NCI-H1092 (cell line): ENCODE measurements at places on chromosomes 3 and 15.
A peak's percentile ranks its signal among the peaks of the same experiment; 100 is the strongest.

GRCh38 chr15:39397883-39398282, 183.0 kb upstream of the THBS1 start:
- no peak for DNase-seq

DNA sequence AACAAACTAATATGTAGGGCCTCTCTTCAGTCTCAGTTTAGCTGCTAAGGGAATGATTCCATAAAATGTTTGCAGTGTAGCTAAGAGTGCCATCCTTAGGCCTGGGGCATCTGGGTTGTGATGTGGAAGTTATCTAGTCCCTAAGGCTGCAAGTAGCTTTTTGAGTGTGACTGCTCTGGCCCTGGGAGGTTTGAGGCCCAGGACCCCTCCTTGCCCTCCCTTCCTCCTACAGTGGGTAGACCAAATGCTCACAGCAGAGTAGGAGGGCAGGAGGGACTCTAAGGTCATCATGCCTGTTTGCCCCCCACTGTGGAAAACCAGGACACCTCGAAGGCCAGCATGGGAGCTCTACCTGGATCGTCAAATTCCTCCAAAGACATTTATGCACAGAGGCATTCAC, 115.0 kb downstream of the EPHB1 start:
- DNase-seq: no peak

- DNase-seq: no peak
Measured at GRCh38 chr3:15009167-15009566, 55.9 kb downstream of the MRPS25 start.

DNA sequence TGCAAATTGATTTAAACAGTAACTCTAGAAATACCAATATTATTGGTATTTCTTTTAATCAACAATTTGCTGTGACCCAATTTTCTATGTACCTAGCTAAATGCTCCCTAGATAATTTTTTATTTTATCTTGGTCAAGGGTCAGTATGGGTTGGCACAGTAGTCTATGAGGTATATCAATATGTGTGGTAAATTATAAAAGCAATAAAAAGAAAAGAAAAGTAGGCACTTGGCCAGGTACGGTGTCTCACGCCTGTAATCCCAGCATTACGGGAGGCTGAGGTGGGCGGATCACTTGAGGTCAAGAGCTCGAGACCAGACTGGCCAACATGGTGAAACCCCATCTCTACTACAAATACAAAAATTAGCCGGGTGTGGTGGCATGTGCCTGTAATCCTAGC, 34.0 kb upstream of the STIMATE start:
- DNase-seq: no peak

GRCh38 chr3:157375342-157375986, 61.2 kb upstream of the PTX3 start:
- no peak for DNase-seq

- no peak for DNase-seq
Measured at GRCh38 chr3:24156466-24156865, 211.4 kb downstream of the NR1D2 start.

- DNase-seq: no peak
Measured at GRCh38 chr3:153595186-153595815, 433.3 kb downstream of the RAP2B start.

DNA sequence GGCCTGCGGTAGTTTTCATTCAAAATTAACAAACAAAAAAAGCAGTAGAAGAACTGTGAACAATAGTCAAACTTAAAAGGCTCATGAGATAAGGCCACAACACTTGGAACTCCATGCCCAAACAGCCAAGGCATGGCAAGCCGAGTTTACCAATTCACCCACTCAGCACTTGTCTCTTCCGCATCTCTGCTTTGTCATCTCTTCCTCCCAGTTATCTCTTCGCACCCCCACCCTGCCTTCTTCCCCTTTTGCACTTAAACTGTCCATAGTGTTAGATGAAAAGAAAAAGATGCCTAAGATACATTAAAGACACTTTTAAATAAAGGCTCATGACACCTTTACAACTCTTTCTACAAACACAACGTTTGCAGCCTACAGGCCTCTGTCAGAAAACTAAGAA, 11.1 kb downstream of the TLE3 start:
- DNase-seq: no peak

DNA sequence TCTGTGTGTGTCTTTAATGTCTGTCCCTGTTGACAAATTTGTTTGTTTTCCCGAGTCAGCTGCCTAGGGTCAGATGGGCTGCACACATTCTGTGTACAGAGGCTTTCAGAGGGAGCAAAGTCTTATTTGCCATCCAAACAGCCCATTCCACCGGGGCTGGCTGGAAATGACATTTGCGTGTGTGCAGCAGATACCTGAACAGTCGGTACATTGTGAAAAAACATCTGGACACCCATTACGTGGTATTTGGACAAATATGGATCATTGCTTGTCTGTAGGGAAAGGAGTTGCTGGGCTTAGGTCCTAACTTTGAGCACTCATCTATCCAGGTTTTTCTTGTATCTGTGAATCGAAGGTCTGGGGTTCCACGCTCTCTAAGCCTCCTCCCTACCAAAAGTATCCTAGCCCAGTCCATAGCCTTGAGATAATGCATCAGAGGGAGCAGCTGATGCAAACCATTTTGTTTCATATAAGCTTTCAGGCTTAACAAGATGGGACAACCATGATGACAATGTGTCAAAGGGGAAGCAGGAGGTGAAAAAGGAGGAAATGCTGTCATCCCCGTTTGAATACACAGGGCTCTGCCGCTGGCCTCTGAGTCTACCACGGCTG, 22.2 kb upstream of the CMTM8 start:
- no peak for DNase-seq

DNA sequence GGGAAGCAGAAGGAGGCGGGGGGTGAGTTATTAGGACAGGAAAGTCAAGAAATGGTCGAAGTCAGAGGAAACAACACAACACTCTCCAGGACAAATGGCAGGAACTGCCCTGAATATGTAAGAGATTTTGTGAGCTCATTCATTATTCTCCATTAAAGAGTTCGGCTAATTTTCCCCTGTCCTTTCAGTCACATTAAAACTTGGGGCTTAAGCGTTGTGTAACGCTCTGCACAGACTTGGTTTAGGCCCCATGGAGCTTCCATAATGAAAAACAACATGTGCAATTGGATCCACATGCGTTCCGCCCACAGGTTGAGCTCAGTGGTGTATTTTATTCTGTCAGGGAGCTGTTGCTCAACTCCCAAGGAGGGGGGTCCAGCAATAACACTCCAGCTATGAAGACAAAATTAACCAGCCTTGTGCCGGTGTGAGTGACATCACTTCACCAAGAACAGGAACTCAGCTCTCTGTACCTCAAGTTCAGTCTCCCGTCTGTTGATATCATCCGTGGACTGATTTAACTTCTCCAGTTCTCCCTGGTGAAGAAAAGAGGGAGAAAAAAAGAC, 2.3 kb downstream of the SH3BP5 start:
- DNase-seq: no peak

DNA sequence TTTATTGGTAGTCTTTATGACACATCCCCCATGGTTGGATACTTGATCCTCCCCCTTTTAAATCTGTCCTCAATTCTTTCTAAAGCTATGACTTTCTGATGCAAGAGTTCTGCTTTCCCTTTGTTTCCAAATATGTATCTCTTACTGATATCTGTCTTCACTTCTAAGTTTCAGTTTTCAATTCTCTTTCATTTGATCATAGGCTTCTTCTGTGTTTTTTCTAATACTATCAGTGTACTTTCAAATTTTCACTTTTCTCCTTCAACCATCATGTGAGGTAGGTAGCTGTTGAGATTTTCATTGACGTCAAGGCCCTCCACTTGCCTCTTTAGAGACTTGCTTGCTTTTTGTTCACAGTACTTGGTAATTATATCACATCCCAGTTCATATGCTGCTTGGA, 436.5 kb downstream of the CNTN4 start:
- no peak for DNase-seq

- no peak for DNase-seq
Measured at GRCh38 chr15:88391700-88392099, 75.5 kb downstream of the MRPL46 start.

DNA sequence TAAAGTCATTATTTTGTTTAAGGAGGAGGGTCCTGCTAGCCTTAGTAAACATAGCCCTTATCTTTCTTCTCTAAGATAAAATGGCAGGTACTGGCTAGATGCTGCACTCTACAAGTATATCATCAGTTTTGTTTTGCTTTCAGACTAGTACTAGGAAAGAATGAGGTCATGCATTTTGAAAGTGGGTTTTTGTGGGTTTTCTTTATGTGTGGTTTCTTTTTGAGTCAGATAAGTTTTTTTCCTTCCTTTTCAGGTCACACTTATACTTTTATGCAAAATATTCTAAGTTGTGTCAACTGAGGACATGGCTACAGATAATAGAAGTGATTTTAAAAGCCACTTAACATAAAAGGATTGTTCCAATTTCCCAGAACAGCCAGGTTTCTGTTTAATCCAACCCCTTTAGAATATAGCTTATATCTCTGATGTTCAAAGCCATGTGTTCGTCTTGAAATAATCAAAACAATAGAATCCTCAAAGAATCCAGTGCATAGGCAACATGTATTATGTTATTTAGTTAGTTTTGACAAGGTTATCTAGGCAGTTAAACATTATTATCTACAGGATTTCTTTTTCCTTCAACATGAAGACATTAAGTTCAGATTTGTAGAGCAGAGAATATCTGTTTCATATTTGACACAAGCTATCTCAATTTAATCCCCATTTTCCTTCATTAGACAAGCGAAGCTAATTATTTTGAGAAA, 406.2 kb downstream of the RBMS3 start:
- no peak for DNase-seq

- no peak for DNase-seq
Measured at GRCh38 chr3:159852821-159853505, 135.7 kb upstream of the IL12A start.

DNA sequence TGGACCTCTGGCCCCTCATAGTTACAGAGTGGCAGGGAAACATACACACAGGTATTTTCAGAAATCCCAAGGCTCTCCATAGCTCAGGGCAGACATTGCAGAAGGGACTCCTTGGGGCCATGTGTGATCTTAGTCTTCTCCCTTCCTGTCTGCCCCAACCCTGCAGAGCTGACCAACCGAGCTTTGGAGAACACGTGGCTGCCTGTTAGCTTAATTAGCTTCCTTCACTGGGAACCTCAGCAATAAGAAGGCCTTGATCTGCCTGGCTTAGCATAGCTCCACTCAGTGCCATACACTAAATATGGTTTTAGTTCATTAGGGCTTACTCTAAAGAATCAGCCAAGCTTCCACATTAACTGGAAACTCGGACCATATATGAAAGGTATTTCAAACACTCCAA, 12.3 kb downstream of the LYZL4 start:
- DNase-seq: no peak

GRCh38 chr15:51054535-51054934, 40.2 kb downstream of the TNFAIP8L3 start:
- no peak for DNase-seq

GRCh38 chr3:109132801-109133473, 3.6 kb upstream of the C3orf85 start:
- no peak for DNase-seq

DNA sequence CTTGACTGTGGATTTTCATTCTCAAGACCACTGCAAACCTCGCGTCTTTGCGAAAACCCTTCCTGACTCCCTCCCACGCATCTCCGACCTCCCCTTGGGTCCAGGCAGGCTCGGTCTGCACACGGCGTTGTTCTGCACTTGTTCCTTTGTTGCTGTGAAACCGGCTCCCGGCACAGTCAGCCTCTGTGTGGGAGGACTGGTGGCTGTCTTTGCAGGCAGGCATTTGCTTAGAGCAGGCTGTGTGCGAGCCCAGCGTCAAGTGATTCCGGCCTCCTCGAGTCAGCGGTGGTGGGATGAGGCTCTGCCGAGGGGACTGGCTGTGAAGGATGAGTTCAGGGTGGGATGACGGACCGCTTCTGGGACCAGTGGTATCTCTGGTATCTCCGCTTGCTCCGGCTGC, 102.6 kb upstream of the ROPN1 start:
- no peak for DNase-seq

DNA sequence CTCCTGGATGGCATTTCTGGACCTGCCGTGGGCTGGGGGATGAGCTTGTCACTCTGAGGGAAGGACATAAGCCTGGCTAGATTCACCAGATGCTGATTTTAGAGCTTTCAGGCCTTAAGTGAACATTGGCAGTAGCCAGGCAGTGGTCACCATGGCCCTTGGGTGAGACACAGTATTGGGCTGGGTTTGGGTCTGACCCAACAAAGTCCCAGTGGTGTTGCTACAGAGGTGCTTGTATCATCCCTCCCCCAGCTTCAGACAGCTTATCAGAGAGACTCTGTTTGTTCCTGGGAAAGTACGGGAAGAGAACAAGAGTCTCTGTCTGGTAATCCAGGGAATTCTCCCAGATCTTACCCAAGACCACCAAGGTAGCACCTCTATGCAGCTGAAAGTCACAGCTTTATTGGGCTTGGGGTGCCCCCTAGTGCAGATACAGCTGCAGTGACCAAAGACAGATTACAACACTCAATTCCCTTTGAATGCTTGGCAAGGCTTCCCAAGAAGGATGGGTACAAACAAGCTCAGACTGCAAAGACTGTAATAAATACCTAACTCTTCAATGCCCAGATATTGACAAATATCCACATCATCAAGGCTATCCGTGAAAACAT, 9.8 kb upstream of the RUVBL1 start:
- peak; percentile 3 for DNase-seq

GRCh38 chr3:188185717-188186251, 31.8 kb downstream of the LPP start:
- peak; percentile 19 for DNase-seq

- DNase-seq: no peak
Measured at GRCh38 chr3:114878114-114878839, 268.8 kb downstream of the ZBTB20 start.

- DNase-seq: no peak
Measured at GRCh38 chr3:186137051-186137685, 28.3 kb upstream of the ETV5 start.

DNA sequence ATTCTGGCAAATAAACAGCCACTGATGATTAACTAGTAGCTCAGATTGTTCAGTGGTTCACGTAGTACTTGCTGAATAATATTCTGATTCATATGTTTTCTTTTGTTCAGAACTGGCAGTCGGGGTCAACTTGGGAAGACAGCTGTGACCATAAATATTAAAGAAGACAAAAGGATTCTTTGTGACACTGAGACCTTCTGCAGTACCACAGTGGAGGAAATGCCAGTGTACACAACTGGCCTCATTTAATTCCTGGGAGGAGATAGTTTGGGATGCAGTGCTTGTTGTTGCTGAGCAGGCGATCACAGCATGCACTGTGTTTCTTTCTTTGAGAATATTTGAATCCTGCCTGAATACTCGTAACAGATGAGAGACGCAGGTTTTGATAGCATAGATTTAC, 26.7 kb upstream of the MCF2L2 start:
- DNase-seq: no peak
